ENCODE measurements at places on chromosomes 7 and 10.

GRCh38 chr7:6136475-6136874 is 105.3 kb downstream of the ANKRD61 start:
- DNase-seq = no peak

DNA sequence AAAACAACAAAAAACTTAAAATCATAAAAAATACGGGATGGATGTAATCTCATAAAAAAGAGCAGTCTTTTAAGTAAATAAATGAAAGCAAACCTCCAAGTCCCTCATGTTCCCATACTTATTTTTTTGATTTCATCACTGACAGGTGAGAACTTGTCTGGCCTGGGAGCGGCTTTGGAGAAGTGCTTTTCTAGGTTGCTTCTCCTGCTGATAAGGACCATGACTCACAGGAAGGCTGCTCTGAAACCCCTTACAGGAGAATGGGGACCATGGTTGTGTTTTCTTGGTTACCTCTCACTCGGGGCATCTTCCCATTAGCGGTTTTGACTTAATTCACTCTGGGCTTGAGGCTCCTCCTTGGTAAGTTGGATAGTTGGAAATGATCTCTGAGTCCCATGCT is 237.4 kb downstream of the CAMK1D start:
- no peak for DNase-seq

DNA sequence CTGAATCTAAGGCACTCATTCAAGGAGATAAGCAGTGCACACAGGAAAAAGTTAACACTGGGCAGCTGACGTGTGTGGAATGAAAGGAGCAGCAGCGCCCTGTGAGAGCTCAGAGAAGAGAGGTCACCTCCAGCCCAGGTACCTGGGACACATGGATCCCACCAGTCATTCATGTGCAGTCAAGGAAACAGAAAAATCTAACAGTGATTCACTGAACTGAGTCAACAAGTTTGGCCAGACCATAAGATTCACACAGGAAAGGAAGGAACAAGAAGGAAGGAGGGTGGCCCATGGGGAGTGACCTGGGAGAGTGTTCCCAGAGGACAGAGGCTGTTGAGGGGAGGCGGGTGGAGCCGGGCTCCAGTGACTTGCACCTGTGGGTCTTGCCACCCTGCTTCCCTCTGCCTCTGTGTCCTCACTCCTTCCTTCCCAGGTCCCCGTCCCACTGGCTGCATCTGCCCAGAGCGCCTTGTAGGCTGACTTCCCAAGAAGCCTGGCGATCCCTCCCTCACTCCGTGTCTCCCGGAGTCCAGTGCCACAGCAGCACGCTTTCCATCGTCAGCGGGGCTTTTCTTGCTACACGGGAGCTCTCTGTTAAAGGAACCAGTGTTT is 27.7 kb downstream of the RNF32 start:
- DNase-seq = no peak

GRCh38 chr7:33486633-33487032 is 357.3 kb downstream of the BBS9 start:
- no peak for DNase-seq

DNA sequence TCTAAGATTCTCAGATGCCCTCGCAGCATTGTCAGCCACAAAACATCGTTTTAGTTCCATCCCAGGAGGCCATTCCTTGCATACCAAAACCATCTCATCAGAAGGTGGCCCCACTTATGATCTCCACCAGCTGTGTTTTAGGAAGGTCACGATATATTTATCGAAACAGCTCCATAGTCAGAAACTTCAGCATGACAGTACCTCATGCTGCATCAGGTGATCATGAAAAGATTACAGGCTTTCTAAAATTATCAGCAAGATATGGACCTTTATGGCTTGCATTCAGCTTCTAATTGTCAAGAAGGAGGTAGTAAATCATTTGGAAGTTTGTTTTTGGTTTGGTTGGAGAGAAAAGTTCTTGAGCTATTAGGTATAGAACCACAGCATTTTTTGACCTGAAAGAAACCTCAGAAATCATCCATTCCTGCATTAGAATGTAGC is 20.0 kb downstream of the JAZF1 start:
- no peak for DNase-seq

- DNase-seq = no peak
Observed at GRCh38 chr10:91043173-91043910, 122.5 kb upstream of the ANKRD1 start.
